ENCODE measurements at places on chromosomes 7 and 10.

GRCh38 chr7:97801108-97801507 lies 69.2 kb downstream of the TAC1 start:
- no peak for DNase-seq

DNA sequence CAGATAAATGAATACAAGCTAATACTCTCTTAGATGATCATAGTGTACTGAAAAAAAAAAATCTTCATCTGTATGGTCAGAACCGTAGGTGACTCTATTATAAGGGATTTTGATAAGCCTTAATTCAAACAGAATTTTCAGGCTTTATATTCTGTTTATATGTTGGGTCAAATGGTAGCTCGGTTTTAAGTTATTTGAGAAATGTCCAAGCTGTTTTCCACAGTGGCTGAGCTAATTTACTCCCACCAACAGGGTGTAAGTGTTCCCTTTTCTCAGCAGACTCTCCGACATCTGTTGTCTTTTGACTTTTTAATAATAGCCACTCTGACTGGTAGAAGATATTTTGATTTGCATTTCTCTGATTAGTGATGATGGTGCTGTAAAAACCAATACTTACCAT lies 328.8 kb upstream of the MAGI2 start:
- no peak for DNase-seq

DNA sequence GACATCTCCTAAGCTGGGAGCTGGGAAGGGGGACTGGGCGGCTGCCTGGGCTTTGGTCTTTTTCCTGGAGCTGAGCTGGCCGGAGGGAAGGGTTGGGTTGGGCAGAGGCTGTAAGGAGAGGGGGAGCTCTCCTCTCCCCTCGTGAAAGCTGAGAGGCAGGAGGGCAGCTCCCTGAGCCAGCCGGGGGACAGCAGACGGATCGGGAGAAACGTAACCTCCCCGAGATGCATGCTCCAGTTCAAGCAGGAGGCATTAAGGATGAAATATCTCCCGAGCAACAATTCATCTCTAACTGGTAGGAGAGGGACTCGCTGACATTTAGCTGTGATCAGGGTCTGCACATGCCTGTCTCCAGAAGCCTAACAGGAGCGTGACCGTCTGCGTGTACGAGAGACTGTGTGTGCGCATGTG lies 19.9 kb upstream of the LBX1 start:
- DNase-seq = no peak

DNA sequence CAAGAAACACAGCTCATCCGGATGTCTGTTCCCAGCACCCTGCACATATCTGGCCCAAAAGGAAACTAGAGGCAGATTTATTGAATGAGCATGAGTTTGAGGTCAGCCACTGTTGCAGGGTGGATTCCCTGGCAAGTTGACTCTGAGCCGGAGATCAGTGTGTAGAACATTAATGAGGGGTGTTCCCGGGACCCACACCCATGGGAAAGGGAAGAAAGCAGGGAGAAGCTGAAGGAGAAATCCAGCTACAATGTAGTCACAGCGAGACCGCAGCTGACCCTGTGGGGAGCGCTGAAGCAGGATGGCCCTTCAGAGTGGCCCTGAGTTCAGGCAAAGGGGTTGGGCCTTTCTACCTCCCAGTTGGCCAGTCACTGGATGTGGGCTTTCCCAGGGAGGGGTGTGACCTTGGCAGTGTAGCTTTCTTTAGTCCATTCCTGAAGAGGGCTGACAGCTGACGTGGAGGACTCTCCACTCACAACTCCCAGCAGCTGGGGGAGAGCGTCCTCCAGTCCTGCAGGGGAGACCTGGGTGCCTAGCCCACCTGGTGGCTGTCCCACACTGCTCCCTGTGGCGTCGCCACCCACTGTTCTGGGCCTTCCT lies 324.2 kb upstream of the ZMIZ1 start:
- DNase-seq = no peak

GRCh38 chr7:30253796-30254165 lies 30.6 kb upstream of the ZNRF2 start:
- no peak for DNase-seq

GRCh38 chr10:2933071-2933470 lies 134.3 kb upstream of the PFKP start:
- DNase-seq = no peak

DNA sequence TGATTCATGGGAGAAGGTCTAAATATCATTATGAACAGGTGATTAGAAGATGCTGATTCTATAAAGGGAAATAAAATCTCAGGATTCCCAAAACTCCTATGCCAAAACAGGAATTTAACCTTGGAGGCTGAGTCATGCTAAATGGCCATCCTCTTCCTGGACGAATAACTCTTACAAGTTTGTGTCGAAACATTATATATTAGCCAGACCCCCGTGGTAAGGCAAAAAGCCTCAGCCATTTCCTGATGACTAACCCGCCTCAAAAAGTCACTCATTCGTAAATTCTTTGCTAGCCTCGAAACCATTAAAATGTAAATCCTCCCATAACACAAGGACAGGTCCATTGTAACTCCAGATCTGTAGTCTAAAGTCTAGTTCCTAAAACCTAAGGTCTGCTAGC lies 32.0 kb downstream of the CUL2 start:
- DNase-seq = no peak

DNA sequence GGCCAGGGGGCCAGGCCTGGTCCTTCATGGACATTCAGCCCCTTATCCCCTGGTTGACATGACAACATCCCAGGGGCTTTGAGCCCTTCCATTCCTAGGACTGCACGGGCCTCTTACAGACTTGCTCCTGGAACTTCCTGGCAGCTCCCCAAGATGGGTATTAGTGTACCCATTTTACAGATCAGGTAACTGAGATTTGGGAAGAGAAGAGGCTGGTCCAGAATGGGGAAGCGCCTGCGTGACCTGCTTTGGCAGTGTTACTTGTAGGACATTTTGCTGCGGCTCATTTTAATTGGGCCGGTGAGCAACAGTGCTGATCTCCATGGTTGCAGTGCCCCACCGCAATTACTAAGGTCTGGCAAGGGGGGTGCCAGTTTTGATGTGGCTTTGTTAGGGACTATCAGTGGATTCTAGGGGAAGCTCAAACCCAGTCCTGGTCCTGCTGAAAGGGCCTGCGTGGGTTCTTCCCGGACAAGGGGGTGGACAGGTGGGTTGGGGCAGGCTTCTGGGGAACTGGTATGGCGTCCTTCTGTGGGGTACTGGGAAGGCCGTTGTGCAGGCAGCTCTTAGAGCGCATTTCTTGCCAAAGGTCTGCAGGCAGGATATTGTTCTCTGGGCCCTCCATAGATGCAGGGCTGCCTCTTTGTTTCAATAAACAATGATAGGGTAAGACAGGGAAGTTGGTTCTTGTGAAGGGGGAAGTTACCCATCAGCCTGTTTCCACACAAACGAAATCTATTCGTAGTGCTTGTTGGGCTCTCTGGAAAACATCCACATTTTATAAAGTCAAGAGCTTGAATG lies 137.6 kb downstream of the RGS10 start:
- DNase-seq = no peak

DNA sequence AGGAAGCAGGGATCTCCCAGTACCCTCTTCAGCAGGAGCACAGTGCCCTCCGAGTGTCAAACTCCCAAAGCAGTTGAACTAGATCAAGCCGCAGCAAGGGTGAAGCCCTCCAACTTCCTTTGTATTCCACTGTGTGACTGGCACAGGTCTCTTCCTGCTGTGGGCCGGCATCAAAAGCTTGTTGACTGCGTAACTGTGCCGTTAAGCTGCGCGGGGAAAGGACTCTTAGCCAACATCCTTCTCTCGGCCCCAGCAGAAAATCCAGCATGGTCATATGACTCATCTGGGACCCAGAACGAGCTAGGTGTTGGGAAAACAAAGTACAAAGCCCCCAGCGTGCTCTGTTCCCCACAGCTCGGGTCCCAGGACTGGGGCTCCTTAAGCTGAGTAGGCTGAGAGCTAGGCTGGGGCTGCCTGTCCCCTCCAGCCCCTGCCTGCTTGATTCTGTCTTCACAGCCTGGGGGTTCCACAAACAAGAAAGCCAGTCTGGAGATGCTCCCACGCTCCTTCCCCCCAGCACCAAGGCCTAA lies 52.2 kb downstream of the COL17A1 start:
- no peak for DNase-seq

DNA sequence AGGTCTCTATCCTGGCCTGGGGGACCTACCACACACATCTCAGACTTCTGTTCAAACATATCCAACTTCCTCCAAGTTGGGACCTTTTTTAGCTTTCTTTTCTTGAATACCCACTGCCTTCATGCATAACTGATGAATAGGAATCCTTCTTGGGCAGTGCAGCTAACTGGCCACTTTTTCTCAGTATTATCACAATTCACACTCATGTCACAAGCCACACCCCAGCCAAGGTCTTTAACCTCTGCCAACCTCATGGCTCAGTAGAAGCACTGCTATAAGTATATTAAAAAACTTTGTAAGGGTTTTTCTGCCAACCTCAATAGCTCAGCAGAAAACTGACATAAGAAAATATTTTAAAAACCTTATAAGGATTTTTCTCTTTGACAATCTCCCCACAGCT lies 44.5 kb downstream of the HHEX start:
- no peak for DNase-seq

GRCh38 chr10:100346351-100346764 lies 675 bp upstream of the SCD start:
- peak; percentile 44 for DNase-seq

DNA sequence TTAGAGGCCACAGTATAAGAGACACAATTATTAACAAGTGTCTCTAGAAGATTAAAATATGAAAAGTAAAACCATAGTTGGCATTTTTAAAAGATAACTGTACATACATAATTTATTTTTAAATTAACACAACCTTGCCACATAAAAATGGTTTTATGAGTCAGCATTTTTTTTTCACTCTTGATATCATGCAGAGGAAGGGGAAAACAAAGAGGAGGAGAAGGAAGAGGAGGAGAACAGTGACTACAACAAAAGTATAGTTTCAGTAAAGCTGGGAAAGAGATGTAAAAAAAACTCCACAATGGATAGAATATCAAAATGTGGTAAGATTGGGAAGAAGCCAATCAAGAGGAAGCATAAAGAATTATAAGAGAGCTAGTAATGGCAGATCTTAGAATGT lies 34.0 kb downstream of the CH25H start:
- DNase-seq = no peak

DNA sequence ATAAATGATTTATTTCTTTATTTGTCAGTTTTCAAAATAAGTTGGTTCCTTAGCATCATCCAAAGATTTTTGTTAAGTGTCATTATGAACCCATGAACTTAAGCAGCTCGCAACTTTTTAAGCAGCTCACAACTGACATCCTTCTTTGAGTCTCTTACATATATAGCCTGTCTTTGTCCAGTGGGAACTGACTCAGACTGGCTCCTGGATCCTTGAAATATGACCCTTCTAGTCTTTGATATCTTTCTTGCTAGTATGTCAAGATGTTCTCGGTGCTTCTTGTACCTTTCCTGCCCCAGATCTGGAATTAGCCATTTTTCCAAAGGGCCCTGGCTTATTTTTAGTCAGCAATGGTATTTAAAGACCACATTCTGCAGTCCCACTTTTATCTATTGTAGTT lies 53.9 kb upstream of the ARID5B start:
- DNase-seq = no peak
